ENCODE measurements at places on chromosomes 13 and 19.

GRCh38 chr13:59542303-59542702 is 621.4 kb downstream of the DIAPH3 start:
- no peak for DNase-seq

DNA sequence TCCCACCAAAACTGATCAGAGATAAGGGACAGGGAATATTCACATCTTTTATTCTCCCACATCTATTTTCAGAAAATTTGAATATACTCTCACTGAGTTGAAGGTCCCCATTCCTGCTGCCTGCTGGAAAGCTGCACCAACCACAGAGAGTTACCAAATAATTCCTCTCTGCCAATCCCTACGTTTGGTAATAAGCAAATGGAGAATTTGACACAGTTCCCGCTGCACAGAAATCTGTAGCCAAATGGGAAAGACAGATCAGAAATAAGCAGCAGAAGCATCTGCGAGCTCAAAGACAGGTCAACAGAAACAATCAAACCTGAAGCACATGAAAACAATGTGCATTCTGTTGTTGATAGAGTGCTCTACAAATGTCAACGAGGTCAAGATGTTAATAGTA is 9.9 kb downstream of the ZNF112 start:
- no peak for DNase-seq

- DNase-seq, result no peak
Measured at GRCh38 chr19:53101518-53101917, 1.7 kb downstream of the ZNF160 start.

DNA sequence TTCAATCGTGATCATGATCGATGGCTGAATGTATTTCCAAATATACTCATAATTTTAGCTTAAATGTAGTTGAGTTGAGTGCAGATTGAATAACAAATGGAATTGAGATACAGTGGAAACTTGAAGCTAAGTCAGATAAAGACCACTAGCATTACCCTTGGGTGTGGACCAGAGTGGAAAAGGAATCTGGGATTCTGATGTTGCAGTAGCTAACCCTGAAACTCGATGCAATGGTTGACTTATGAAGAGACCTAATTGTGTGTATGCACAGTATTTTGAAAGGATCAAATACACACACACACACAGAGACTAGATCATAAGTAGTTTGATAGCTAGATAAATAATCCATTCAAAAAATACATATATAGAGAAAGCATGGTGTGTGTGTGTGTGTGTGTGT is 135.8 kb downstream of the RXFP2 start:
- no peak for DNase-seq

- DNase-seq, result no peak
Measured at GRCh38 chr13:66640231-66640630, 589.9 kb downstream of the PCDH9 start.

- DNase-seq, result no peak
Measured at GRCh38 chr13:98303858-98304257, 126.8 kb upstream of the RNF113B start.

DNA sequence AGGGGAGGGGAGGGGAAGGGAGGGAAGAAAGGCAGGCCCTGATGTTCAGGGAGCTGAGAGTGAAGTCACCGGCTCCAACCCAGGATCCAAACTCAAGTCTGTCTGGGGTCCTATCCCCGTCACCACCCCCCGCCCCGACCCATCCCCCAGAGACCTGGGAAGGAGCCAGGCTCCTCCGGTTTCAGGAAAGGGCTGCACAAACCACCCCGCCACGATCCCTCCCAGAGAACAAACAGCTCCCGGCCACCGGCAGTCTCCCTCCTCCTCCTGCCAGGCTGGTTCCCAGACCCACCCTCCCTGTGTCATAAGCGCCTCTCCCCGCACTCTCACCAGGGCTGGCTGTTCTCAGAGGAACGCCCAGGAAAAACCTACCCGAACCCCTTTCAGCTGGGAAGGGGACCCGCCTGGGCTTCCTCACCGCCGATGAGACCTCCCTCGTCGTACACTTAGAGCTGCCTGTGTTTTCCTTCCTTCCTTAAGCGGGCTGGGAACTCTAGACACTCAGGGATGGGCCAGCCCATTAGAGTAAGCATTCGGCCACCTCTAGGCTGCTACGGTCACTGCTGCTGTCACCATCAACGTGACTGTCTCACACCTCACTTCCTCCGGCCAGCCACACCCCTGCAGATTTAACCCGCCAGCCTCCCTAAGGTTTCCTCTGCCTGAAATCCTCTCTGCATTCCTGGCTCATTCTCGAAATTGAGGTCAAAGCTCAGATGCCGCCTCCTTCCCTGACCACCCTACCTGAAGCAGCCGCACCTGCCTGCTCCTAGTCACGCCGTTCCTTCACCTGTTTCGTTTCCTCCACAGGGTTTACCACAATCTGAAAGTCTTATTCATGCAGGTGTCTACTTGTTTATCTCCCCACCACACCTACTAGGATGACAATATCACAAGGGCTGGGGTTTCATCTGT is 6.3 kb upstream of the RDH13 start:
- DNase-seq, result no peak

- DNase-seq, result no peak
Measured at GRCh38 chr19:55493052-55493644, 4.9 kb downstream of the SSC5D start.

- no peak for DNase-seq
Measured at GRCh38 chr13:79621902-79622301, 140.9 kb downstream of the NDFIP2 start.

- DNase-seq, result no peak
Measured at GRCh38 chr13:21164631-21165030, 11.7 kb downstream of the SKA3 start.

GRCh38 chr19:31015778-31016177 is 333.5 kb downstream of the TSHZ3 start:
- DNase-seq, result no peak

GRCh38 chr19:18020212-18021085 is 12.5 kb downstream of the ARRDC2 start:
- DNase-seq, result no peak

DNA sequence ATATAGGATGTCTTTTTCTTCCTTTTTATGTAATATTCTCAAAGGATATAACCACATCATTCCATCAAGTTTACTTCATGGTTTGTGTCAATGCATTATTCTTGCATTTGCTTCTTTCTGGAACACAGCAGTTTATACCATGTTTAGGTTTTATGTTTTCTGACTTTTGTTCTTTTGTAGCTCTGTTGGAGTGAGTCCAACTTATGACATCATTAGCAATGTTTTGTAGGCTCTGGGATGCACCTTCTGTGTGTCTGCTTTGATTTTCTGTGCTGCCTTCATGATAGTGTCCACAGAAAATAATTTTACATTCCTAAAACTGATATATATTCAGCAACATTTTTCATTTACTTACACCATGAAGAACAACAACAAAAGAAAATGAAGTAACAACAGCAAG is 68.9 kb downstream of the SHISA2 start:
- no peak for DNase-seq

GRCh38 chr13:23678795-23679194 is 108.6 kb downstream of the TNFRSF19 start:
- DNase-seq, result no peak

DNA sequence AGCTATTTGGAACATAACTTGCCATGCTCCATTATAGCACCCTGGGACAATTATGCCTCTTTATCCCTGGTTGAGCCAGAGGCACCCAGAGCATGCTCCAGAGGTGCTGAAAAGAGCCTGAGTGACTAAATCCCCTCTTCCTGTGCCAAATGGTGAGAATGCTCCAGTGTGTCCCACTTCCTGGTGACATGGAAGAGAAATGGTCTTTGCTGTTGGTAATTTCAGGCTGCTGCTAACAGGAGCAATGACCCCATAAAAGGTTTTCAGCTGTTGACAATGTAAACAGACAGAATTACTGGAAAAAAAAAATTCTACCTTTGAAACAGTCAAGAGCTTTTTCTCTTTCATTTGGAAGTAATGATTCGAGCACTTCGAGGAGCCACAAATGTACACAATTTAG is 341.8 kb downstream of the FGF9 start:
- DNase-seq, result no peak

GRCh38 chr13:106493533-106494220 is 41.8 kb downstream of the EFNB2 start:
- DNase-seq, result no peak

All from stimulated activated CD4-positive, alpha-beta T cell treated with anti-CD3 and anti-CD28 coated beads, Interleukin-4, amount 100 ng/mL, for 48 hours (primary cell).